ENCODE measurements at places on chromosomes 5 and 9. TPM values are rescaled to one million over a fixed set of nuclear protein-coding genes. Genes with fewer than 3 reads are reported as not detected.

DNA sequence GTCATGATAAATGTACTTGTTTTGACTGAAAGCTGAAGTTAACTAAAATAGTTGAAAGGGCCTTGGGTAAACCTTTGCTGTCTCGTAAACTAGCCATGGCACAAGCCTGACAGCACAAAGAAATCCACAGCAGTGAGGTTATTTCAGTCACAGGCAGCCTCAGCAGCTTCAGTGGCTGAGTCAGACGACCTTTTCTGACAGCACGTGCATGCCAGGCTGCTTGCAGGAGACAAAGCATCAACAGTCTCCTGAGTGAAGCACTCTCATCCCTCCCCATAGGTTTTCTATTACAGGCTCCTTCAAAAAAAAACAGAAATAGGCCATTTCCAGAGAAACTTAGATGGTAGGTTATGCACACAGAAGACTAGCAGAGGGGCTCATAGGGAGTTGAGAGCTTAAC is 34.6 kb downstream of the OXCT1 start:
- peak; percentile 71 for DNase-seq

GRCh38 chr5:130871346-130872086 is 293.5 kb downstream of the HINT1 start:
- DNase-seq: no peak

- DNase-seq: peak; percentile 69
Measured at GRCh38 chr5:176647843-176648473, 674 bp downstream of the TSPAN17 start.

The SH3RF2 gene
- total RNA-seq: 11.9 TPM

The EGFLAM gene
- 7.4 TPM for total RNA-seq

GRCh38 chr9:137244486-137245449 is 3.7 kb downstream of the TUBB4B start:
- no peak for DNase-seq

The GABBR2 gene
- 1.5 TPM for total RNA-seq

GRCh38 chr5:150075806-150076205 is 10.5 kb downstream of the CSF1R start:
- no peak for DNase-seq

DNA sequence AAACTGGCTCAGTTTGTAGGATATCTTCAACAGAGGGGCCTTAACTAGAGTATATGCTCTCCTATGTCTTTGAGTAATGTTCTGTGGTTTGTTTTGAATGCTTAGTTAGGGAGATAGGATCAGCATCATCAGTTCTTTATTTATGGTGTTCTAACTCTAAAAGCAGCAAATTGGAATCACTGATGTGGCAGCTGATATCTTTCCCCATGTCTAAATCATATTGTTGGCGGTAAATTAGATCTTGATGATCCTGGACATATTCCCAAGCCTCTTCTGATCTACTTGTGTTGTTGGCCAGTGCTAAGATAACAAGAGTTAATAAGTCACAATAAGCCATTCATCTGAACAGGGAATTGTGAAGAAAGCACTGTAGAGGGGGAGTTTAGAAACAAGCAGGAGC is 332.4 kb upstream of the DAB2 start:
- no peak for DNase-seq

The DENND1A gene
- 13.5 TPM for total RNA-seq

GRCh38 chr9:99016681-99017387 is 73.1 kb downstream of the COL15A1 start:
- no peak for DNase-seq

DNA sequence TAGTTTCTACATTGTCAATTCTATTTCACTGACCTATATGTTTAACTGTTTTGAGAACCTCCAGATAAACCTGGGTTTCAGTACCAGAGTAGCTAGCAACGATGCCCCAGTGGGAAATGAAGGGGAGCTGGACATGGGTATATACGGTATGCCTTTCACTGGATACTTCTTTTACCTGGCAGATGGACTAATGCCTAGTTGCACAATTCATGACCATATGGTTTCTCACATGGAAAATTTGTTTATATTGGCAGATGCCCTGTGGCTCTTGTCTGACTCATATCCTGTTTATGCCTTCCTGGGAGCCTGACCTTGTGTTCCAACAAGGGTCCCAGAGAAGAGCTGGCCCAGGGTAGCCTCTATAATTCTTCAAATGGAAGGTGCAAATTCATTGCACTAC is 144.1 kb downstream of the MAT2B start:
- DNase-seq: no peak

The TXNDC8 gene
- not detected for total RNA-seq

The GAPT gene
- not detected for total RNA-seq

The PRRX2 gene
- total RNA-seq: 1.7 TPM

GRCh38 chr9:78543353-78543752 is 246.4 kb downstream of the PSAT1 start:
- DNase-seq: no peak

GRCh38 chr5:137186759-137187461 is 312.2 kb downstream of the SPOCK1 start:
- peak; percentile 57 for DNase-seq

- no peak for DNase-seq
Measured at GRCh38 chr5:175104677-175105076, 339.3 kb downstream of the DRD1 start.

- DNase-seq: no peak
Measured at GRCh38 chr9:136712690-136713544, 545 bp downstream of the DIPK1B start.

DNA sequence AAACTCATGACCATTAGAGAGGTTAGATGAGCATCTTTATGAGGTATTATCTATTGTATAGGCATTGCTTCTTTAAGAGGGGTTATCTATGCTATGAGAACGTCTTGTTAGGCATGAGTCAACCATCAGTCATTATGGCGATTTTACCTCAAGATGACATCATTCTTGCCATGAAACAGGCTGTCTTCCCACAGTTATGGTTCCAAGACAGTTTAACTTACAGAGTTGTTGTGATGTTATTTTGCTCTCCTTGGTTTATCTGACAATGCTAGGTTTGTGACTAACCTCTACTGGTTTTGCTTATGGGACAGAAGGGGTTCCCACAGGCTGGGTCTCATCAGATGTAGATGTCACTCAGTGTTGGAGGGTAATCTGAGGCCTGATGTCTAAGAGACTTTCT is 1864.7 kb upstream of the ACO1 start:
- DNase-seq: peak; percentile 17

- DNase-seq: no peak
Measured at GRCh38 chr5:88090506-88090905, 178.1 kb downstream of the TMEM161B start.

- DNase-seq: peak; percentile 54
Measured at GRCh38 chr5:140358738-140359310, 1.2 kb upstream of the SLC4A9 start.

- no peak for DNase-seq
Measured at GRCh38 chr5:157914151-157914788, 55.3 kb upstream of the CLINT1 start.

- no peak for DNase-seq
Measured at GRCh38 chr5:158755221-158755620, 344.5 kb downstream of the EBF1 start.

The FABP6 gene
- total RNA-seq: 5.7 TPM

- DNase-seq: no peak
Measured at GRCh38 chr5:53603009-53603687, 42.7 kb downstream of the NDUFS4 start.

DNA sequence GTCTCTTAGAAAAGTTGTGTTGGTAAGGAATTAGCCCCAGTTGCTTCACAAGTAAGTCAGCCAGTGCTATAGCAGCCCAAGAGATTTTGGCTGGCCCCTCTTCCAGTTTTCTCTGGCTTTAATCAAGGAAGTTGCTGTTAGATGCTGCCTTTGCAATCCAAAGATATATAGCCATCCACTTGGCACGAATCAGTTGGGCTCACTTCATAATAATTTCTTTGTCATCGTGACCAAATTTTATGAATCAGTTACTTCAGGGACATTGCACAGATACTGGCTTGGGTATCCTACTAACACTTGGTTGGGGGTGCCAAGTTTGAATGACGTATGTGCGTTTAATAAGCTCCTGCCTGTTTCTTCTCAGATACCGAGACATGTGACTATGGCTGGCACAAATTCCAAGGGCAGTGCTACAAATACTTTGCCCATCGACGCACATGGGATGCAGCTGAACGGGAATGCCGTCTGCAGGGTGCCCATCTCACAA is 81.5 kb downstream of the VCAN start:
- no peak for DNase-seq

The LCN1 gene
- not detected for total RNA-seq

DNA sequence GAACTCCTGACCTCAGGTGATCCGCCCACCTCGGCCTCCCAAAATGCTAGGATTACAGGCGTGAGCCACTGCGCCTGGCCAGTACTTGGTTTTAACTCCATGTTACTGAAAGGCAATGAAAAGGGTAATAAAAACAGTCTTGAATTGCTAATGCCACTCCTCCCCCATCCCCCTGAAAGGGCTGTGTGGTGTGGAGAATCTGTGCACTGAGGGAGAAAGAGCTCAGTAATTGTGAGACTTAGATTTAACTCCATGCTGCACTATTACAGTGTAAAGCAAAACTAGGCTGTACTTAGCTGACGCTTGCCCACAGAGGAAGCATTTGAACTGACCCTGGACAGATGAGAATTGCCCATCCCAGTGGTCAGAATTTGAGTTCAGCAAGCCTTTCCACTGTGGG is 1662.4 kb upstream of the ACO1 start:
- DNase-seq: no peak

GRCh38 chr5:150469718-150470469 is 20.4 kb upstream of the RPS14 start:
- DNase-seq: peak; percentile 92

- DNase-seq: no peak
Measured at GRCh38 chr9:23825700-23826099, 340 bp downstream of the ELAVL2 start.

GRCh38 chr5:15203376-15203775 is 296.6 kb upstream of the FBXL7 start:
- peak; percentile 7 for DNase-seq

The SLC31A1 gene
- 13.4 TPM for total RNA-seq

DNA sequence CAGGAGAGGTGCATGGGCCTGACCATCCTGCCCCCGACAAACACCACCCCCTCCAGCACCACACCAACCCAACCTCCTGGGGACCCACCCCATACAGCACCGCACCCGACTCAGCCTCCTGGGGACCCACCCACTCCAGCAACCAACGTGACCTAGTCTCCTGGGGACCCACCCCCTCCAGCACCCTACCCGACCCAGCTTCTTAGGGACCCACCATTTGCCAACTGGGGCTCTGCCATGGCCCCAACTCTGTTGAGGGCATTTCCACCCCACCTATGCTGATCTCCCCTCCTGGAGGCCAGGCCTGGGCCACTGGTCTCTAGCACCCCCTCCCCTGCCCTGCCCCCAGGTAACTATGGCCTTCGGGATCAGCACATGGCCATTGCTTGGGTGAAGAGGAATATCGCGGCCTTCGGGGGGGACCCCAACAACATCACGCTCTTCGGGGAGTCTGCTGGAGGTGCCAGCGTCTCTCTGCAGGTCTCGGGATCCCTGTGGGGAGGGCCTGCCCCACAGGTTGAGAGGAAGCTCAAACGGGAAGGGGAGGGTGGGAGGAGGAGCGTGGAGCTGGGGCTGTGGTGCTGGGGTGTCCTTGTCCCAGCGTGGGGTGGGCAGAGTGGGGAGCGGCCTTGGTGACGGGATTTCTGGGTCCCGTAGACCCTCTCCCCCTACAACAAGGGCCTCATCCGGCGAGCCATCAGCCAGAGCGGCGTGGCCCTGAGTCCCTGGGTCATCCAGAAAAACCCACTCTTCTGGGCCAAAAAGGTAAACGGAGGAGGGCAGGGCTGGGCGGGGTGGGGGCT is 4.6 kb downstream of the CEL start:
- DNase-seq: no peak

- DNase-seq: no peak
Measured at GRCh38 chr5:132854301-132854700, 12.0 kb downstream of the GDF9 start.

The TMEM215 gene
- 0.33 TPM for total RNA-seq

GRCh38 chr5:163105456-163105855 is 331.9 kb upstream of the CCNG1 start:
- DNase-seq: no peak

The GGTA1 gene
- total RNA-seq: not detected

- DNase-seq: no peak
Measured at GRCh38 chr5:116746668-116747067, 172.0 kb upstream of the SEMA6A start.

The OR1Q1 gene
- not detected for total RNA-seq

The SLC46A2 gene
- total RNA-seq: not detected

The PCDHA1 gene
- total RNA-seq: 0.42 TPM

The HTR1A gene
- not detected for total RNA-seq

The CD180 gene
- not detected for total RNA-seq

The FAM153A gene
- not detected for total RNA-seq

The C5orf58 gene
- total RNA-seq: not detected

DNA sequence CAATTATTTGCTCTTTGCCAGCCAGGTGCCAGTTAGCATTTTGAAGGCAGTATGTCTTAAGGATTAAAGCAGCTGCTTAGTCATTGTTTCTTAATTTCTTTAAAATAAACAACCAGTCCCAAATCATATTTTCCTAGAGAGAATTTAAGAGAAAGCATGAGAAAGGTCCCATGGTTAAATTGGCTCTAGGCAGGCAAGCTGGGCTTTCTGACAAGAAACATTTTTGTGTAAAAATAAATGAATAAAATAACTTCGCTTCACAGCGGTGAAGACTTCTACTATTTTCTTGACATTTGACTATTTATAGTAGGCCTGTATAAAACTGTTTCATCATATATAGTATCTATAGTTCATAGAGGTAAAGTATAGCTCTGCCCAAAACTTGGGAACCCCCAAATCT is 617.7 kb upstream of the C9orf72 start:
- no peak for DNase-seq
